CD4-positive, alpha-beta T cell treated with Interleukin-10 for 1 hour (primary cell): ENCODE measurements at places on chromosomes 16 and 17.

- DNase-seq, result no peak
These were observed 50.9 kb downstream of the ZFPM1 start for GRCh38 chr16:88503771-88504488.

GRCh38 chr16:75121949-75122568 lies 5.5 kb upstream of the LDHD start:
- no peak for DNase-seq

DNA sequence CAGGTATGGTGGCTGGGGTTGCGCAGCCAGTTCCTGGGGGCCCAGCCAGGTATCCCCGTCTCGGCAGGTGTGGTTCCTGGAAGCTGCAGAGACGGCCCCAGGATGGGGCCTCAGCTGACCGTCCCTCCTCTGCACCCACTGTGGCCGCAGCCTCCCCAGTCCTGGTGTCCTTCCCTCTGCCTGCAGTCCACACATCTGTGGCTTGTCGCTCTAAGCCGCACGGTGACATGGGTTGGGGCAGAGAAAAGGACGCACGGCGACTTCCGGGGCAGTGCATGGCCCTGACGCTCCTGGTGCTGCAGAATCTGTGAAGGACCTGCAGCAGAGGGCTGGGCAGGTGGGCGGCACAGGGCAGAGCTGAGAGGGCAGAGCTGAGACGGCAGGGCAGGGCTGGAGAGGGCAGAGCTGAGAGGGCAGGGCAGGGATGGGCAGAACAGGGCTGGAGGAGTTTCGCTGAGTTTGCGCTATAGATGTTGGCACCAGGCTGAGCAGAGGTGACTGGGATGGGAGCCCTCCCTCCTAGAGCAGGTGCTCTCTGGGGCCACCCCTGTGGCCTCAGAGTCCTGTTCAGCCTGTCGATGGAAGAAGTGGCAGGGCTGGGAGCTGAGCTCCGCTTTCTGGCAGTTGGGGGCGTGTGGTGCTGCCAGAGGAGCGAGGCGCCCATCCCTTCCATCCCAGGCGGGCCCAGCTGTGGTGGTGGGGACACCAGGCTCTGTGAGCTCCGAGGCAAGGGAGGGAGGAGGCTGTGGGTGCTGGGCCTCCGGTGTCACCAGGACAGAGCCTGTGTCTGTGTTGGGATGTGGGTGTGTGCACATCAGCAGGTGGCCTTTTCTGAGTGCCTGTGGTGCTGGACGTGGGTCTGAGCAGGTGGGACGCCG lies 23.0 kb downstream of the TSC2 start:
- DNase-seq, result no peak

GRCh38 chr17:7314719-7315569 lies at the start of gene GPS2:
GPS2 (minus strand) TSS chr17:7315360; CDS start chr17:7315052, 308 bp downstream.
- peak; percentile 94 for DNase-seq

GRCh38 chr17:227078-227945 lies 45.9 kb upstream of the DOC2B start:
- DNase-seq, result no peak

DNA sequence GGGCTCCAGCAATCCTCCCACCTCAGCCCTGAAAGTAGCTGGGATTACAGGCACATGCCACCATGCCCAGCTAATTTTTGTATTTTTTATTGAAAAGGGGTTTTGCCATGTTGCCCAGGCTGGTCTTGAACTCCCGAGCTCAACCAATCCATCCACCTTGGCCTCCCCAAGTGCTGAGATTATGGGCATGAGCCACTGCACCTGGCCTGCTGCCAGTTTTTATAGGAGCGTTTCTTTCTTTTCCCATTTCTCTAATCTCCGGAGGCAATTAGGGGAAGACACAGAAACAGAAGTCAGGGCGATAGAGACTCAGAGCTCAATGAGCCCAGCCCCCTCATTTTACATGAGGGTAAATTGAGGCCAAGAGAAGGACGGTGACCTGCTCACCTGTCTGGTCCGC lies 10.4 kb downstream of the MGAT5B start:
- DNase-seq, result no peak

GRCh38 chr17:82737967-82738877 lies 2.8 kb downstream of the FN3K start:
- no peak for DNase-seq

- no peak for DNase-seq
These were observed 66.7 kb downstream of the PIGL start for GRCh38 chr17:16283705-16284104.

DNA sequence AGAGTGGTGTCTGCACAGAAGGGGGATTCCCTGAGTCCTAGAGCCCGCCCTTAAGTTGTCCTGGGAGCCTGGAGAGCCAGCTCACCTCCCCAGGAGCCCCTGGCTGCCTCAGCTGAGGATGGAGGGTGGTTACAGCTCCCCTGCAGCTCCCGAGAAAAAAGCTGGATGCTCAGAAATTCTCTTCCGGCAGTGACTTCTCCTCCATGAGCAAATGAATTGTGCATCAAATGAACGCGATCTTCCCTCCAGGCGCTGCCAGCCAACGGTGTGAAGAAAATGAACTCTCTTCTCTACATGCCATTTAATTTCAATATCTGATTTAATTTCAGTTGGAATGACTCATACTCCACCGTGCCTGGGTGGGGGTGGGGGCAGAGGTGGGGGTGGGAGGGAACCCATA lies 14.3 kb upstream of the C16orf74 start:
- no peak for DNase-seq

DNA sequence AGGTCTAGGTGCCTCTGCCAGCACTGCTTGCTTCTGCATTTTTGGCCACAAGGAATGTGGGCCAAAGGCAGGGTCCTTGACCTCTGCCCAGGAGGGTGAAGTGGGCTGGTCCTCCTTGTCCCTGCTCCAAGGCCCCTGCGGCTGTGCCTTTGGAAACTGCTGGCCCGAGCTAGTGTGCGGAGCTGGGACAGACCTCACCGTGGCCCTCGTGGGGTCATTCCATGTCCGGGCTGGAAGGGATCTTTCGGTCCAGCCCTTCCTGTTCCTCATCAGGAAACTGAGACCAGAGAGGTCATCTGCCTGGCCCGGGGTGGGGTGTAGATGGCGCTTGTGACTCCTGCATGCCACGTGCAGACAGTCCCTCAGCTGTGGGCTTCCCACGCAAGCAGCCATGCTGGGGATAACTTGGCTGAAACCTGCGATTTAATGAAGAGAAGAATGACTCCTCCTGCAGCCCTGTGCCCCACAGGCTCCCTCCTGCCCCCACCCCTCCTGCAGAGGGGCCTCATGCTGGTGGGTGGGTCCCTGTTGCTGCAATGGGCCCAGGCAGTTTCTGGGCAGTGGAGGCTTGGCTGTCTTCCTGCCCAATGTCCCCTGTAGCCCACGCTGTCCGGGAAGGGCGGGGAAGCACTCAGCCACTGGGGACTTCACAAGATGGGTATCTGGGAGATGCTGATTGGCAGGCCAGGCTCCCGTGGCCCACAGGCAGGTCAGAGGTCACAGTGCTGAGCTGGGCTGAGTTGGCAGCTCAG lies 245.2 kb downstream of the SEC14L1 start:
- no peak for DNase-seq

DNA sequence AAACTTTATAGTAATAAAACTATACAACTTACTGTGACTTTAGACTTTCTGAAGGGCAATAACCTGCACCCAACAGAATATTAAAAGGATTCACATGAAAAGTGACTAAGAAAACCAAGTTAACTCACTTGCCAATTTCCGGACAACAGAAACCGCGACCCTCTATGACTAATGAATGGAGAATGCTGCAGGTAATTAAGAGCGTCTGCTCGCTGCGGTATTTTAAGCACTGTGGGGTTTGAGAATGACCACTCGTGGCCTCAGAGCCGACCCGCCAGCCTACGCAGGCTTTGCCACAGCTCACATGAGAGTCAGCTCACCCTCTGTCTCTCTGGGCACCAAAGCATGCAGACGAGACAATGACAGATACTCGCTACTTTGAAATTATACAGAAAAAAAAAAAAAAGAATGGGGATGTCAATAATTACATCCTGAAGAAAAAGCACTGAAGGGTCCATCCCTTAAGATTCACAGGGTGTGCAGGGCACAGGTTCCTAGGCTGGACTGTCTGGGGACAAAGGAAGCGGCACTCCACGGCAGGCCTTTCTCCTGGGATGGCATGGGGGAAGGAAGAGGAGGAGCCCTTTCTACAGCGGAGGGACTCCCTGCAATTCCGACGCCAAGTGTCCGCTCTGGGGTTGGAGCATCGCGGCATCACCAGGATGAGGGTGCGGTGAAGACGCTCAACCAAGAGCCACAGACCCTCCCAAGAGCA lies 35.0 kb downstream of the ZCCHC14 start:
- DNase-seq, result no peak

GRCh38 chr17:73091770-73092522 lies 542 bp downstream of the SLC39A11 start:
- no peak for DNase-seq

- DNase-seq, result peak; percentile 74
These were observed 70.9 kb downstream of the GNAO1 start for GRCh38 chr16:56262148-56262547.
